ENCODE measurements at places on chromosomes 5 and 9. TPM values are rescaled to one million over a fixed set of nuclear protein-coding genes. Genes with fewer than 3 reads are reported as not detected.
A peak's percentile ranks its signal among the peaks of the same experiment; 100 is the strongest.

GRCh38 chr9:95409650-95410426, 92.3 kb upstream of the FANCC start:
- no peaks in the 10 kb centered on the region for H3K27me3 ChIP-seq
- H3K4me3 ChIP-seq = peak overlapping the region; percentile 13

DNA sequence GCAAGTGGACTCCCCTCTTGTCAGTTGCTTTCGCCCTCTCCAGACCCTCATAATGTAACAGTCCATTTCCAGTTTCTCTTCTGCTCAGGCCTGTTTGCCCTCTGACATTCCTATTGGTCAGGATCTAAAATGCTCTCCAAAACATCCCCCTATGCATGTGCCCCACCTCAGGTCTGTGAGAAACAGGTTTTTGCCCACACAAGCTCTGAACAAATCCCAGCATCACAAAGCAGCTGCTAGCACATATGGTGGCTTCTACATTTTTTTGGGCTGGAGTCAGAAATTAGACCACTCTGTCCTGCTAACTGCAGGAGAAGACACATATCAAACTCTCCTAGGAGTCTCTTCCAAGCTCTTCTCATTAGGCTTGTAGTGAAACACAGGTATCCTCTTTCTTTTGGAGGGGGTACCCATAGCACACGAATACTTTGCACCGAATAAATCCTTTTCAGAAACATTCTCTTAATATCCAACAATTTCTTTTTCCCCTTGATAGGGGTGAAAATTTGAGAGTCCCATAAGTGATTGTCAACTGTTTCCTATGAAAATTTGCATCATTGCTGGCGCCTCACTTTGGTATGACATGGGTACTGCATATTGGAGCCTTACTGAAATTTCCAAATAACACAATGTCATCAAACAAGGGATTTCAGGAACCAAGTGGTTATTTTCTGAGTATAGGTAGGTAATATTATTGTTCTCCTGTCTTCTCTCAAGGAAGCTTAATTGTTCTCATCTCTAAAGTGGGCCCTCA, 19.3 kb upstream of the HSPA9 start:
- no peak overlapping the region for H3K4me3 ChIP-seq
- peak overlapping the region; percentile 62 for H3K27ac ChIP-seq
- DNase-seq = no peak
- no peaks in the 10 kb centered on the region for H3K36me3 ChIP-seq
- no peaks in the 10 kb centered on the region for H3K27me3 ChIP-seq

GRCh38 chr5:77086368-77086688, 757 bp downstream of the ZBED3 start:
- H3K27ac ChIP-seq = peak overlapping the region; percentile 96
- H3K4me1 ChIP-seq = peaks cover 21% of the 10 kb centered on the region
- H3K36me3 ChIP-seq = peaks cover 31% of the 10 kb centered on the region
- peak overlapping the region; percentile 99 for H3K4me3 ChIP-seq
- H3K27me3 ChIP-seq = no peaks in the 10 kb centered on the region

DNA sequence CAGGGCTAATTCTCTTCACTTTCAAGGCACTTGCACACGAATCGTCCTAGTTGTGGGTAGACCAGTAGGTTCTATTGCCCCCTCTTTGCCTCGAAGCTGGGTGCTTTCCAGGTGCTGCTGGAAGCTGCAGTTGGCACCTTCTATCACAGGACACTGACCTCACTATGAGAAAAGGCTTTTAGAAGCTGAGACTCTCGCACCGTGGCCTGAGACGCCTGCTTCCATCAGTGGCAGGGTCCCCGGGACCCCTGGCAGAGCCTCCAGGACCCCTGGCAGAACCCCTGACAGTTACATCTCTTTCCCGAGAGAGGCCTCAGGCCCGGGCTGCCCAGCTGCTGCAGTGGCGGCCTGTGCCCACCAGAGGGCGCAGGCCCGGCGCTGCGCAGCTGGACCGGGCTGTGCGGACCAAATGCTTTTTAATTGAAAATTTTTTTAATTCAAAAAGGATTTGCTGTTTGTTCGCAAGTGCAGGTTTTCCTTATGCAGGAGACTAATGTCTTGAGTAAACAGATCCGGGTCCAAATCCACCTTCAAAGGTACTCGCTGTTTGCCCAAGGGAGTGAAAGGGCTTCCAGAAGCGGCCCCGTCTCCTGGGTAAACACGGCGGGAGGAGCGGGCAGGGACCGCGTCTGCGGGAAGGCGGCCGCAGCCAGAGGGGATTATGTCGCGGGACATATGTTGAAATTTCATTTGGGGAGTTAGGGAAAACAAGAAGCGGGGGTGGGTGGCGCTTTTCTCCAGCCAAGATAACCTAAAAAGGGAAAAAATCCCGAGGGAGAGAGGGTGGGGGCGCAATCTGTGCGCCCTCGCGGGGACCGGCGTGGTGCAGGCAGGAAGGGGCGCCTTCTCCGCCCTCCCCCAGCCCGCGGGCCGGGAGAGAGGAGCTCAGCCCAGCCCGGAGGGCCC, 114.5 kb upstream of the LMX1B start:
- H3K27me3 ChIP-seq = peaks cover 15% of the 10 kb centered on the region
- H3K27ac ChIP-seq = no peak overlapping the region
- no peak for DNase-seq
- H3K4me3 ChIP-seq = peak overlapping the region; percentile 86
- H3K4me1 ChIP-seq = peaks cover 9% of the 10 kb centered on the region

DNA sequence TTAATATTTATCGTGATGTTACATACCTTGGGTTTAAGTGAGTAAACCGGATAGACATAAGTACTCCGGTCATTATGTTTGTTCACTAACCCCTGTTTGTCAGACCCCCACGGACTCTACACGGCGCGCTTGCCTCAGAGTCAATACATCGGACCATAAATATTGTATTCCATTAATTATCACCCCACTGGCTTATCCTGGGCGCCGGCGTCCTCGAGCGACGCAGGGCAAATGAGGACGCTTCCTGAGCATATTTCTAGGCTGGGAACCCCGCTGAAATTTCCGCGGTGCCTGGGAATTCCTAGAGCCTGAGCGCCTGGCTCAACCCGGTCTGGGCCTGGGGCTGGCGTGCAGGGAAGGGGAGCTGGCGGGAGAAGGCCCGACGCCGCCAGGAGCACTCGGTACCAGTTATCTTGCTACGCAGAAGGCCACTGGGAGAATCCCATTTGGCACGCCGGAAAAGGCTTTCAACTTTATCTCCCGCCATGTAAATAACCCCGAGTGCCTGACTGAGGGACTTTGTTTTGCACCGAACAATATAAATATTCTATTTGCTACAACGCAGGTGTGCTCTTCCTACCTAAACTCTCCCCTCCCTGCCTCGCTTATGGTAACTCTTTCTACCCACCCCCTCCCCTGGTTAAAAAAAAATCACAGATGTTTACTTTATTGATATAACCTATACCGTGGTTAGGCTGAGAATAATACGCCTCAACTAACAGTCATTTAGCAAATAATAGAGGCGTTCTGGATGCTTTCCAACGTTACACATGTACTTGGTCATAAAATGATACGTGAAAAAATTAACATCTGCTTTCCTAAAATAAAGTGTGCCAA, 19.4 kb downstream of the NR2F1 start:
- no peaks in the 10 kb centered on the region for H3K36me3 ChIP-seq
- H3K4me1 ChIP-seq = peaks cover 30% of the 10 kb centered on the region
- peaks cover 33% of the 10 kb centered on the region for H3K27me3 ChIP-seq
- H3K27ac ChIP-seq = no peak overlapping the region
- DNase-seq = no peak
- peak overlapping the region; percentile 83 for H3K4me3 ChIP-seq

ENHO gene
- 0.95 TPM for total RNA-seq

TLX3 gene
- total RNA-seq = 2.1 TPM

MAPKAP1 gene
- 77.9 TPM for total RNA-seq

SH2D3C gene
- total RNA-seq = 1.6 TPM

GRCh38 chr9:83538172-83538889, at the start of gene FRMD3:
Gene FRMD3, minus strand, starts transcription at chr9:83538401. Its CDS starts 170 bp downstream, at chr9:83538231.
- H3K4me1 ChIP-seq = peaks cover 11% of the 10 kb centered on the region
- H3K36me3 ChIP-seq = no peaks in the 10 kb centered on the region
- H3K27me3 ChIP-seq = peaks cover 67% of the 10 kb centered on the region
- peak; percentile 82 for DNase-seq
- H3K27ac ChIP-seq = peak within 1 kb of the TSS; percentile 16

KCNIP1 gene
- 5.3 TPM for total RNA-seq

TMEM252 gene
- total RNA-seq = 0.67 TPM

GRCh38 chr9:99057665-99058625, 47.0 kb upstream of the TGFBR1 start:
- peaks cover 5% of the 10 kb centered on the region for H3K27me3 ChIP-seq
- no peak for DNase-seq
- H3K4me1 ChIP-seq = no peaks in the 10 kb centered on the region

- H3K36me3 ChIP-seq = no peaks in the 10 kb centered on the region
- no peak overlapping the region for H3K4me3 ChIP-seq
- no peak for DNase-seq
- H3K27me3 ChIP-seq = peaks cover 5% of the 10 kb centered on the region
- no peak overlapping the region for H3K27ac ChIP-seq
- no peaks in the 10 kb centered on the region for H3K4me1 ChIP-seq
Observed at GRCh38 chr5:115317320-115317719, 20.9 kb upstream of the CCDC112 start.

GRCh38 chr9:110579034-110579861, at the start of gene SVEP1:
Gene SVEP1, minus strand, starts transcription at chr9:110579741. Its CDS starts 198 bp downstream, at chr9:110579543.
- peak within 1 kb of the TSS; percentile 94 for H3K4me3 ChIP-seq
- H3K27ac ChIP-seq = peak within 1 kb of the TSS; percentile 84
- peaks cover 4% of the 10 kb centered on the region for H3K36me3 ChIP-seq
- H3K4me1 ChIP-seq = peaks cover 23% of the 10 kb centered on the region
- peak; percentile 74 for DNase-seq
- peaks cover 68% of the 10 kb centered on the region for H3K27me3 ChIP-seq

ZFYVE16 gene
- total RNA-seq = 55.0 TPM

PTPRD gene
- 197 TPM for total RNA-seq

- H3K27me3 ChIP-seq = no peaks in the 10 kb centered on the region
- H3K4me1 ChIP-seq = no peaks in the 10 kb centered on the region
- H3K4me3 ChIP-seq = no peak overlapping the region
- no peaks in the 10 kb centered on the region for H3K36me3 ChIP-seq
- DNase-seq = no peak
- no peak overlapping the region for H3K27ac ChIP-seq
Observed at GRCh38 chr5:154673506-154673905, 81.7 kb upstream of the LARP1 start.

LCN15 gene
- 0.93 TPM for total RNA-seq

GRCh38 chr9:18761742-18762300, 271.2 kb downstream of the SAXO1 start:
- H3K4me1 ChIP-seq = peaks cover 22% of the 10 kb centered on the region
- no peak overlapping the region for H3K27ac ChIP-seq
- H3K36me3 ChIP-seq = no peaks in the 10 kb centered on the region

NKD2 gene
- 23.3 TPM for total RNA-seq

All from type B pancreatic cell (in vitro differentiated cells).